NCI-H1417 treated with DMSO at 0.1 percent for 48 hours (cell line): ENCODE measurements at places on chromosomes 1 and 21.

DNA sequence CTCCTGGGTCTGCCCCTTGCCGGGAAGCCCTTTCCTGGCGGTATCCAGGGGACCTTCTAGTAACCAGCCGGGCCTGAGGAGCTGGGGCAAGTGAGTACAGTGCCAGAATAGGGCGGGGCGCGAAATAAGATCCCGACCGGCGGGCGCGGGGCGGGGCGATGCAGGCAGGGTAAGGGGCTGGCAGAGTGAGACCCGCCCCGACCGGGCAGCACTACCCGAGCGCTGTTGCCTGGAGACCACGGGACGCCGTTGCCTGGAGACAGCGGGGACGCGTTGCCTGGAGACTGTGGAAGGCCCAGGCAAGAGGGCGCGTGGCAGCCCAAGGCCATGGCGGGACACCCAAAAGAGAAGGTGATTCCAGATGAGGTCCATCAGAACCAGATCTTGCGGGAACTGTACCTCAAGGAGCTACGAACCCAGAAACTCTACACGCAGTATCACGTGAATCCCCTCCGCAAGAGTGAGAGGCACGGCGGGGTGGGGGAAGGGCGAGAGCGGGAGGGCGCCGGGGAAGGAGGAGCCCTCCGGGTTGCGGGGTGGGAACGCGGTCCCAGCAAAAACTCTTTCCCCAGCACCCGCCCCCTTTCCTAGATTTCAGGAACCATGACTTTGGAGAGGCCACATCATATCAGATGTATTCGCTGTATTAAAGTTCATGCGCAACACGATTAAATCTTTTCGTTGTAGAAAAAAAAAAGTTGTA lies 24.3 kb downstream of the EBNA1BP2 start:
- peak; percentile 62 for DNase-seq

DNA sequence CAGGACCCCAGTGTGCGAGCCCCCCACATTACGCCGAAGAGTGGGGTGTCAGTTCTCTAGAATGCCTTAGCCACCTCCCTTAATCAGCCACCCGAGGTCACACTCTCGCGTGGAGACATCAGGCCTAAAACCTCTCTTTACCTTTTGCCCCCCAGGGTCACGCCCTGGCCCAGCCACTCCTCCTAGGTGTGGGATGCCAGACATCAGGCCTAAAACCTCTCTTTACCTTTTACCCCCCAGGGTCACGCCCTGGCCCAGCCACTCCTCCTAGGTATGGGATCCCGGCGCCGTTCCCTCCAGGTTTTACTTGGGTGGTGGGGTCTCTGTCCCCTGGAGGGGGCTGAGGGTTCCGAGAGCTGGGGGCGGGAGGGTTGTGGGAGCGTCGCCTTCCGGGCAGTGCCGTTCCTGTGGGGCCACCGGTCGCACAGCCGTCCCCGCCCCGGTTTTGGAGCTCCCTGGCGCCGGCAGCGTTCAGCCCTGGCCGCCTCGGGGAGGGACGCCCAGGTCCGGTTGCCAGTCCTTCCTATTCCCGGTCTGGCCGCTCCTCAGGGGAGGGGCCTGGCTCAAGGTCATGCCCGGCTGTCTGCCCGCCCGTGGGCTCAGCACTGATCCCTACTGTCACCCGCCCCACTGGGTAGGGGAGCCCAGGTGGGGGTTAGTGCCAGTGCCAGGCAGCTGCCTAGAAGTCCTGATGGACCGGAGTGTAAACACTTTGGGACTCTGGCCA lies 882 bp downstream of the VPS13D start:
- DNase-seq, result no peak

- no peak for DNase-seq
These were observed 116.9 kb downstream of the TGFBR3 start for GRCh38 chr1:91768786-91769725.

DNA sequence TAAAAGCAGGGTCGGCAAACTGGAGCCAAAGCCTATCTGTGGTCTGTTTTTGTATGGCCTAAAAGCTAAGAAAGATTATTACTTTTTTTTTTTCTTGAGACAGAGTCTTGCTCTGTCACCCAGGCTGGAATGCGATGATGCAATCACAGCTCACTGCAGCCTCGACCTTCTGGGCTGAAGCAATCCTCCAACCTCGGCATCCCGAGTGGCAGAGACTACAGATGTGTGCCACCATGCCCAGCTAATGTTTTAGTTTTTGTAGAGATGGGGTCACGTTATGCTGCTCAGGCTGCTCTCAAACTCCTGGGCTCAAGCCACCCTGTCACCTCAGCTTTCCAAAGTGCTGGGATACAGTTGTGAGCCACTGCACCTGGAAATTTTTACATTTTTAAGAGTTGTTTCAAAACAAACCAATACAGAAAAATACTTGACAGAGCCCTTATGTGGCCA lies 6.5 kb upstream of the GLRX2 start:
- DNase-seq, result no peak

DNA sequence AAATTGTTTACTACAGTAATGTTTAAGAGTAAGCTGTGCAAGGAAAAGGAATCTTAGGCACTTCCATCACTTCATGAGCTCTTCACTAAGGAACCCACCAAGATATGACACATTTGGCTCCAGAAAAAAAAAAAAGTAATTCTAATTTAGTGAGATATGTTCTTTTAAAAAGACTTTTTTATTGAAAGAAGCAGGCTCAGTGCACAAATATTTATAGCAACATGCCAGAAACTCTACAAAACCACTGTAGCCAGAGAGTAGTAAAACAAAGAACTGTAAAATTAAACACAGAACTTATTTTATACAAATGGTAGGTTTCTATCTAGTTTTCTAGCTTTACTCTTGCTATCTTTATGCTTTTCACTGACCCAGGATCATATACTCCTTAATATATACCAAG lies 434.6 kb upstream of the ADGRL2 start:
- no peak for DNase-seq

GRCh38 chr1:48205522-48205921 lies 17.0 kb upstream of the SLC5A9 start:
- no peak for DNase-seq

GRCh38 chr1:50060279-50060678 lies 36.5 kb upstream of the AGBL4 start:
- no peak for DNase-seq

GRCh38 chr1:167764458-167765330 lies 42.9 kb downstream of the MPZL1 start:
- no peak for DNase-seq

DNA sequence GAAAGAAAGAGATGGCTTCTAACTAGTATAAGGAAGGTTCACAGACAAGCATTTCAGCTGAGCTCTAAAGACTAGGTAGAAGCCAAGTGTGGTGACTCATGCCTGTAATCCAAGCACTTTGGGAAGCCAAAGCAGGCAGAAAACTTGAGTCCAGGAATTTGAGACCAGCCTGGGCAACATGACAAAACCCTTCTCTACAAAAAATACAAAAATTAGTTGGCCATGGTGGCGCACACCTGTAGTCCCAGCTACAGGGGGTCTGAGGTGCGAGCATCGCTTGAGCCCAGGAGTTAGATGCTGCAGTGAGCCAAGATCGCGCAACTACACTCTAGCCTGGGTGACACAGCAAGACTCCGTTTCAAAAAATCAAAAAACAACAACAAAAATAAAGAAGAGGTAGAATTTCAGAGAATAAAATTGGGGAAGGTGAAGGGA lies 27.8 kb downstream of the FBXO42 start:
- no peak for DNase-seq

DNA sequence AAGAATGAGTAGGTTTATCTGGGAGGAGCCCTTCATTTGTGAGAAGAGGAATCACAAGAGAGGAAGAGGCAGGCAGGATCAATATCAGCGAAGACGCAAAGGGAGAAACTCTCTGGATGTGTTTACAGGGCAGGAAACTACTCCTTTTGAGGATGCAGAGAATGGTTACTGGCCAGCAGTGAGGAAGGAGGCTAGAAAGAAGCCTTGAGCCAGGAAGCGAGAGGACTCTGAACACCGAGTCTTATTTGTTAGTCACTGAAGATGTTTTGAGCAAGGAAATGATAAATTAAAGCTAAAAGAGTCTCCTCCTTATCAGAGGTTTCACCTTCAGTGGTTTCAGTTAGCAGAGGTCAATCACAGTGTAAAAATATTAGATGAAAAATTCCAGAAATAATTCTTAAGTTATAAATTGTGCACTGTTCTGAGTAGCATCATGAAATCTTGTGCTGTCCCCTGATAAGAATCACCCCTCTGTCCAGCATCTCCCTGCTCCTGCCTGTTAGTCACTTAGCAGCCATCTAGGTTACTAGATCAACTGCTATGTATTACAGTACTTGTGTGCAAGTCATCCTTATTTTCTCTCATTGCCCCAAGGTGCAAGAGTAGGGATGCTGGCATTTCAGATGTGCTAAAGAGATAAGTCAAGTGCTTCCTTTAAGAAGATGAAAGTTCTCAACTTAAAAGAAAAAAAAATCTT lies 43.5 kb downstream of the WLS start:
- DNase-seq, result no peak

GRCh38 chr1:213530611-213531320 lies 457.0 kb upstream of the PROX1 start:
- no peak for DNase-seq

DNA sequence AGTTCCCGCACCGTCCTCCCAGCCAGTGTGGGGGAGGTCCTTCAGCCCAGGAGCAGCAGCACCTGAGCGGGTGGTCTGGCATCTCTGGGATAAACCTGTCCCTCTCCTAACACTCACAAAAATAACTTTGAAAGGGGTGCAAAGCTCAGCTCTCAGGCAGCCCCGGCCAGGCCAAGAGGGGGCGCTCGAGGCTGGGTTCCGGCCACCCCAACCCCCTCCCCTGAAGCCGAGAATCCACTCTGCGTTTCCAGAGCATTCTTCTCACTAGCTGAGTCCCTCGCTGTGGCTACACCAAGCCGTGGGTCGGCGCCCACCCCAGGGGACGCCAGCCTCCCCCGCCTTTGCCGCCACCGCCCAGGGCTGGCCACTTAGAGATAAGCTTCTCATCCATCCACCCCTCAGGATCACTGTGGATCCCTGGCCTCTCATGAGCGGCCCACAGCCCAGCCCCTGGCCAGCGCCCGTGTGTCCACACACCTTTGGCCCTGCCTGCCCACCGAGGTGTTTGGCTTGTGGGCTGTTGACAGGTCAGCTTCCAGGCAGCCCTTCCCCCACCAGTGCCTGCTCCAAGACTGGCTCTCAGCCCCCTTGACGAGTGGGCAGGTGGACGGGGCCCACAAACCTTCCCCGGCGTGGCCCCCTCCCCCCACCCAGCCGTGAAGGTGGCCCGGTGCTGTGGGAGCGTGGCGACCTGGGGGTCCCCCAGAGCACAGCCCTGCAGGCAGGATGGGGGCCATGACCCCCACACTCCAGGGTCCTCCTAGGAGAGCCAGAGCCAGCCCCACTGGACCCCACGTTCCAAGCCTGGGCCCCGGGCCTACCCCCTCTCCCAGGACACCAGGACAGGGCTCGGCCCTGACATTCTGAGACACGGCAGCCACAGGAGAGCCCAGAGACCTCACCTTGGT lies 1.9 kb downstream of the FTCD start:
- no peak for DNase-seq

GRCh38 chr1:41322101-41322661 lies 39.1 kb upstream of the FOXO6 start:
- no peak for DNase-seq

GRCh38 chr21:33650230-33650629 lies 7.9 kb downstream of the ITSN1 start:
- DNase-seq, result no peak

GRCh38 chr1:91884459-91885212 lies 1.3 kb downstream of the TGFBR3 start:
- DNase-seq, result no peak

DNA sequence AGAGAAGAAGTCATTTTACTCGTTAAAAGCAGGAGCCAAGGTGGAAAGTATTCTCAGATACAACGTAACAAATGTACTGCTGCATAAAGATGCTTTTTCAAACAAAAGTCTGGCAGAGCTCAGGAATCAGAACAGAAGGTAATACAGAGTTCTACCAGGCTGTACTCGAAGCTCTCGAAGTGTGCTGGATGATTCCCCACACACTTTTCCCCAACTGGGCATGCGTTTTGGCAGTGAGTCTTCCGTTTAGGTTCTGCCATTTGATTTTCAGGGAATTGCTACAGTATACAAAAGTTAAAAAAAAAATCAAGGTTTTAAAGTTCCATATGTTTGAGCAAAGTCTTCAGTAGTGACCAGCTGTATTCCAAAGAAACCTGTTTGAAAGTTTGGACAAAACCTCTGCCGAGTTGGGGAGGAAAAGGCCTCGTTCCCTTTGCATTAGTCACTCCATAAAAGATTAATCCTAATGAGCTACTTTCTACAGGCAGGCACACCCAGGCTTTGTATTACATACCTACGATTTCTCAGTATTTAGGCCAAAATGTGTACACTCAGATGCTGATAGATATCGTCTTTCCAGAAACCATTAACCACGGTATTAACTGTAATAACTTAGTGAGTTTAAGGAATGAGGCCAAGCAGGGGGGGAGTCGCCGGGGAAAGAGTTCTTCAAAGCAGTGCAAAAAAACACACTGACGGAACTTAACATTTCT lies 477.1 kb downstream of the LMO4 start:
- no peak for DNase-seq

DNA sequence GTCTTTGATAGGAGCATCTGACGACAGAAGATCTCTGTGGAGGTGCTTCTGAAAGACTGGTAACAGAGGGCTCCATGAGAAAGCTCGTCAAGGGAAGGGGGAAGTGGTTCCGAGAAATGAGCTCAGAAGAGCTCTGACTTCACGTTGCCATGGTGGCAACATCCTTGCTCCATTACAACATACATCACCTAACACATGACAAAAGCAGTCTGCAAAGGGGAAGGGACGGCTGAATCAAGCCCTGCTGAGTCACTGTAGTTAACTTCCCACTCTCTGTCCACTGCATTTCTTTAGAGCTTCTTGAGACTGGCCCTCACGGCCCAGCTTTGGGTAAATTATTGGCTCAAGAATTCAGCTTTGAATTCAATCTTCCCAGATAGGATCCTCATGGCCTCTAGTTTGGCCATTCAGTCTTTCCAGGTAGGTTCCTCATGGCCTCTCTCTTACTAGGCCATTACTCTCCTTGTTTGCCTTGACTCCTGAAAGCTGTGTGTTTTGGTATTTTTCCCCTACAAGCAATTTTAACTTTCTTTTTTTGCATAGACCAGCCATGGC lies 88.0 kb upstream of the ZNF648 start:
- DNase-seq, result no peak

DNA sequence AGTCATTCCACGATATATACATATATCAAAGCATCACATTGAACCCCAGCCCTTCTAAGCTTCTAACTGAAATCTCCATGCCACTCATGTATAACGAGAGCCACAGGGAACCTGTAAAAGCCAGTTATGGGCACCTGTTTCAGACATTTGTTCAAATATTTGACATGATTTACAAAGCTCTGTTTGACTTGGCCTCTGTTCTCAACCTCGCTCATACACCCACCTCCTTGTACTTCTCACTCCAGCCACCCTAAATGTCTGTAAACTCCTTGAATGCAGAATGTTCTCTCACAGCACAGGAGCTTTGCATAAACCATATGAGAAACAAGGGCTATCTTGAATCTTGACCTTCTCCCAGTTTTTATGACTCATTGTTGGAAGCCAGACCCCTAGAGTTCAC lies 36.9 kb upstream of the CD2 start:
- DNase-seq, result no peak

DNA sequence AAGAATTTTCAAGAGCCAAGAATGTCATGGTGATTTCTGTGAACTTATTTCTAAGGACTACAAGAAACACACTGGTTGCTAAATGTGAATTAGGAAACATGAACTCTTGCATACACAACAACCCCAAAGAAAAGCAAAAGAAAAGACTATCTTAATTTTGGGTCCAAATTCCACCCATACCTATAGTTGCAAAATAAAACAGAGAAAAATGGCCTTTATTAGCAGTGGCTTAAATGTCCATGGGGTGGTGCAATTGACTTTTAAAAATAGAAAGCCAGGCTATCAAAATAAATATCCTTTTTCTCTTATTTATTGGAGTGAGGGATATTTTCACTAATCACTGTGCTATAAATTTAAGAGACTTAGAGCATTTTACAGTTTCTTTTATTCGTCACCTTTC lies 80.9 kb upstream of the DPYD start:
- no peak for DNase-seq
